ENCODE measurements at places on chromosomes 6 and 20. TPM values are rescaled to one million over a fixed set of nuclear protein-coding genes. Genes with fewer than 3 reads are reported as not detected.

DNA sequence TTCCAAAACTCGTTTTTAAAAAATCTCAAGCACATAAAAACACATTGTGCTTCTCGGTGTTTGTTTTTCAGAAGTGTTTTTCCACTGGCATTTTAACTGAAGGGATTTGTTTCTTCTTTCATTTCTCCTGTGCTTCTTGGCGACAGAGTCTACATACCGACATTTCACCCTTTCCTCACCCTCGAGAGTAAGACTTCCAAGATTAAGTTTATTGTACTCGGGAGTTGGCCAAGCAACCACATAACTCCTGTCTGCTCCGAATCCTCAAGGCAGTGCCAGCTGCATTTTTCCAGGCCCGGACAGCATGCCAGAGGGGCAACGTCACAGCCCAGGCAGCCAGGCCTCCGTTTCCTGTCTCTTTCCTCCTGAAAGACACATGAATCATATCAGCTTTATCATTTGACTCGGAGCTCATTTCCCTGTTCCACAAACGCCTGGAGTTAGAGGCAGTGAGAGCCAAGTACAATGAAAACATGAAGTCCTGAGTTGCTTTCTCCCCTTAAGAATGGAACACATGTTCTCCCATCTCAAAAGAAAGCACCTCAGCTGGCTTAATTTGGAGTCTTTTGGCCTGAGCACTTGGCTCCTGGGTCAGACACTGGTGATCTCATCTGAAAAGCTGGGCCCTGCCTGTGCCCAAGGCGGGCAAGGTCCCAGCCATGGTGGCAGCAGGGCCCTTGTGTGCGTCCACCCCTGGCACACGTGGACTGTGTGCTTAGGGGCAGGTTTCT, 23.2 kb upstream of the FAM50B start:
- peak; percentile 97 for DNase-seq

GRCh38 chr20:1800180-1800579, 95.0 kb upstream of the SIRPA start:
- DNase-seq: no peak

GRCh38 chr20:35796571-35796970, 24.8 kb downstream of the PHF20 start:
- DNase-seq: no peak

ENPP4 gene
- 0.27 TPM for total RNA-seq

GRCh38 chr6:163490826-163491577, 76.5 kb downstream of the QKI start:
- DNase-seq: no peak

- DNase-seq: no peak
These were observed 38.9 kb downstream of the HNF4A start for GRCh38 chr20:44394452-44394701.

GRCh38 chr6:118524686-118525085, 23.4 kb upstream of the PLN start:
- DNase-seq: no peak

GRCh38 chr6:28462401-28462800, 19.1 kb upstream of the ZSCAN23 start:
- DNase-seq: no peak

DST gene
- 243 TPM for total RNA-seq

Measured in osteocyte (in vitro differentiated cells).